ENCODE measurements at places on chromosomes 3 and 15. TPM values are rescaled to one million over a fixed set of nuclear protein-coding genes. Genes with fewer than 3 reads are reported as not detected.

The ZNF860 gene
- 27.7 TPM for polyA plus RNA-seq

The BFSP2 gene
- 2.8 TPM for polyA plus RNA-seq

The CD96 gene
- polyA plus RNA-seq, result 84.7 TPM

The CPN2 gene
- polyA plus RNA-seq, result not detected

The GPR149 gene
- polyA plus RNA-seq, result not detected

The P2RY13 gene
- 0.46 TPM for polyA plus RNA-seq

The TM4SF1 gene
- polyA plus RNA-seq, result not detected

All from IgD-negative memory B cell (primary cell).